PC-3 (cell line): ENCODE measurements at places on chromosomes 6 and 20. TPM values are rescaled to one million over a fixed set of nuclear protein-coding genes. Genes with fewer than 3 reads are reported as not detected.

DNA sequence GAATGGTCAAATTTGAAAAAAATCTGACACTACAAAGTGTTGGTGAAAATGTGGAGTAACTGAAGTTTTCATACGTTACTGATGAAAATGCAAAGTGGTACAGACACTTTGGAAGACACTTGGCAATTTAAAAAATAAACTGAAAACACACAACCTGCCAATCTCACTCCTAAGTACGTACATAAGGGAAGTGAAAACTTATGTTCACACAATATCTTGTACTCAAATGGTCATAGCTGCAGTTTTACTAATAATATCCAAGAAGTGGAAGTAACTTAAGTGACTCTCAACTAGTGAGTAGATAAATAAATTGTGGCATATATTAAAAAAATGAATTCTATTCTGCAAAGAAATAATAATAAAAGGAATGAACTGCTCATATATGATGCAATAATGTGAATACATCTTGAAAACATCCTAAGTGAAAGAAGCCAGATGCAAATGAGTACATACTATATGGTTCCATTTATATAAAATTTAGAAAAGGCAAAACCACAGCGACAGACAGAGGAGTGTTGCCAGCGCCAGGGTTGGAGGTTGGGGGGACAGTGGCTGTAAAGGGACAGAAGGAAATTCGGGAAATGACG, 198.2 kb downstream of the ERMARD start:
- no peak overlapping the region for H3K4me3 ChIP-seq
- H3K36me3 ChIP-seq, result no peaks in the 10 kb centered on the region
- H3K27me3 ChIP-seq, result no peaks in the 10 kb centered on the region
- DNase-seq, result no peak
- H3K27ac ChIP-seq, result no peak overlapping the region

Gene HLA-DOB
- total RNA-seq, result 0.29 and 0.63 TPM in 2 replicates

Gene SLC17A1
- not detected in 2 replicates for total RNA-seq

Gene MLN
- total RNA-seq, result not detected in 2 replicates

Gene FOXF2
- not detected in 2 replicates for total RNA-seq

Gene SIRPB1
- total RNA-seq, result 1.7 and 11.6 TPM in 2 replicates
